Brain microvascular endothelial cell (primary cell): ENCODE measurements at places on chromosomes 6 and 20.

DNA sequence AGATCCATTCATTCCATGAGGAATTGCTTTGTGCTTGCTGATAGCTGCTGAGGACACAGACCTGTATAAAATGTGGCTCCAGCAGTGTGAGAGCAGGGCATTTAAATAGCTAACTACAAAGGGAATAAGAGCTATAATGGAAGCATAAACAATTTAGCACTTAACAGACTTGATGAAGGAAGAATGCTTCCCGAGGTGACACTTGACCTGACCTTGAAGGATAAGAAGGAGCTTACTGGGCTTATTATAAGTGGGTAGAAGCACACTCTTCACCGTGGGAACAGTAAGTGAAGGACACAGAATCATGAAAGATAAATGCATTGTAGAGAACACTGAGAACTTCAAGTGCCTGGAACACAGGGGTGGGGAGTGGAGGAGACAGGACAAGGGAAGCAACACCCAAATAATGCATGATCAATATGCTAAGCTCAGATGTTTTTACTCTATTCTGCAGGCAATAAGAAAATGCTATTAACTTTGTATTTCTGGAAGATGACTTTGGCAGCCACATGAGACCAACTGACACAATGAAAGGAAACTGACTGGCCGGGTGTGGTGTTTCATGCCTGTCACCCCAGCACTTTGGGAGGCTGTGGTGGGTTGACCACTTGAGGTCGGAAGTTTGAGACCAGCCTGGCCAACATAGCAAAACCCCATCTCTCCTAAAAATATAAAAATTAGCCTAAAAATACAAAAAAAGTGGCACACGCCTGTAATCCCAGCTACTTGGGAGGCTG, 84.2 kb downstream of the EPB41L2 start:
- no peak for DNase-seq

DNA sequence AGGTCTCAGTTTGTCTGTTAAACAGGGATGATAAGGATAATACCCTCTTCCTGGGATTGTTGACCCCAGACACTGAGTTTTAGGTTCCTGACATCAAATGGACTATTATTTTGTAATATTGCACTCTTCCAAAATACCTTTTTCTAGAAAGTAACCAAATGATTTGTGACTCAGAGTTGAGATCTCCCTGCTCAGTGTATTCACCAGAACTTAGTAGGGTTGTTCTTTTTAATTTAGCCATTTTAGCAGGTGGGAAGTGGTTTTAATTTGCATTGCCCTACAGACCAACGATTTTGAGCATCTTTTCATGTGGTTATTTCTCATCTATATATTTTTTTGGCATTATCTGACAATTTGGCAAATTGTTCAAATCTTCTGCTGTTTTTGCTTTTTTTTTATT, 75.1 kb downstream of the TMEM242 start:
- no peak for DNase-seq

DNA sequence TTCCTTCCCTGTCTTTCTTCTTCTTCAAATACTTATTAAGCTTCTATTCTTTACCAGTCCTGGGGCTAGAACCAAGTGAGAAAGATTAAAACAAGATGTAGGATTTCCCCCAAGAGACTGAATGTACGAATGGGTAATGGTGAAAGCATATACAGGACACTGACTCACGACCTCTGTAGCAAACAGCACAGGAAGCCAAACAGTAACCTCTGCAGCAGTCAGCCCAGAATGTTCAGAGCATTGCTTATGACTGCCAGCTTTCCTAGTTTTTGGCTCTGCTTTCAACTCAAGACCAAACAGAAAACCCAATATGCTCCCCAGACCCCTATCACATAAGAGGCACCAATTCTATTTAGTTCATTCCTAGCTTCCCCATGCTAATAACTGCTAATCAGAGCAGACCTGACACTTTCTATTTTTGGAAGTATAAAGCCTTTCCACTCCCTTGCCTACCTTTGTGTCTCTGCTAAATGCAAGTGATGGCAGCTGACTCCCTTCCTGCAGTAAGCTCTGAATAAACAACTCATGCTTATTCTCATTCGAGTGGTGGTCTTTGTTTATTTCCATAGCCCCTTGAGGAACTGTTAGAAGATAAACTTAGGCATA, 690.6 kb downstream of the EPM2A start:
- peak; percentile 72 for DNase-seq

GRCh38 chr6:168189200-168190013, 110.4 kb upstream of the FRMD1 start:
- DNase-seq: no peak

DNA sequence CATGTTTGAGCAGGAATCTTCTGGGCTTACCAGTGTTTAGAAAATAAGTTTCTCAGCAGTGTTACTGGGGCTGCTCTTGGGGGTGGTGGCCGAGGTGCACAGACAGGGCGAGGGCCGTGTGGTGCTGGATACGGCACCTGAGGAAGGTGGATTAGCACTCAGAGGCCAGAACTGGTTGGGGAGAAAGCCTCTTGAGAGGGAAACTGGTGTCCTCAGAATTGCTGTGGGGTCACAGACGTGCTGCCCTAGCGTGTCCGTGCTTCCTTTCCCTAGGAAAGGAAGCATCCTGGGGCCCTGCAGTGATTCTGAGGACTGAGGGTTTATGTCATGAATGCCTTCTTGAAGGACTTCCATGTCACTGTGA, 32.1 kb upstream of the SLC22A1 start:
- DNase-seq: no peak

- DNase-seq: no peak
These were observed 3.0 kb upstream of the TMEM14C start for GRCh38 chr6:10719964-10720264.

GRCh38 chr6:5909721-5910120, 97.0 kb downstream of the NRN1 start:
- DNase-seq: no peak

DNA sequence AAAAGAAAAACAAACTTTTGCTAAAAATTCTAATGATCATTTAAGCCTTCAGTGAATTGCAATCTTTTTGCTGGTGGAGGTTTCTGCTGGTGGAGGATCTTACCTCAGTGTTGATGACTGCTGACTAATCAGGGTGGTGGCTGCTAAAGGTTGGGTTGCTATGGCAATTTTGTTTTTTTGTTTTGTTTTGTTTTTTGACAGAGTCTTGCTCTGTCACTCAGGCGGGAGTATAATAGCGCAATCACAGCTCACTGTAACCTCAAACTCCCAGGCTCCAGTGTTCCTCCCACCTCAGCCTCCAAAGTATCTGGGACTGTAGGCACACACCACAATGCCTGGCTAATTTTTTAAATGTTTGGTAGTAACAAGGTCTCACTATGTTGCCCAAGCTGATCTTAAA, 94.7 kb downstream of the ANKRD6 start:
- no peak for DNase-seq

GRCh38 chr6:150211700-150212511, 69.1 kb downstream of the PPP1R14C start:
- DNase-seq: no peak

DNA sequence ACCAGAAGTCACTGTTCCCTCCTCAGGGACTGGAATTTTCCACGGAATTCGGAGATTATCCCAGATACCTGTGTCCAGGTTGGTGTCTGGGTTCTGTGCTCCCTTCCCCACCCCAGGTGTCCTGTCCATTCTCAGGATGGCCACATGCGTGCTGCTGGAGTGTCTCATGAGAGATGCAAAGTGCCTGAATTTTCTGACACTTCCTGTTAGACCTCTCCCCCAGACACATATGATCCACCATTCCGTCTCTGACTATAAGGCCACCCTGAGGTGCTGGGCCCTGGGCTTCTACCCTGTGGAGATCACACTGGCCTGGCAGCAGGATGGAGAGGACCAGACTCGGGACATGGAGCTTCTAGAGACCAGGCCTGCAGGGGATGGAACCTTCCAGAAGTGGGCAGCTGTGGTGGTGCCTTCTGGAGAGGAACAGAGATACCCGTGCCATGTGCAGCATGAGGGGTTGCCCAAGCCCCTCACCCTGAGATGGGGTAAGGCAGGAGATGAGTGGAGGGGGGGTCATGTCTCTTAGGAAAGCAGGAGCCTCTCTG, 14.4 kb upstream of the HLA-A start:
- DNase-seq: no peak

GRCh38 chr6:2767657-2768524, 2.7 kb downstream of the WRNIP1 start:
- no peak for DNase-seq

DNA sequence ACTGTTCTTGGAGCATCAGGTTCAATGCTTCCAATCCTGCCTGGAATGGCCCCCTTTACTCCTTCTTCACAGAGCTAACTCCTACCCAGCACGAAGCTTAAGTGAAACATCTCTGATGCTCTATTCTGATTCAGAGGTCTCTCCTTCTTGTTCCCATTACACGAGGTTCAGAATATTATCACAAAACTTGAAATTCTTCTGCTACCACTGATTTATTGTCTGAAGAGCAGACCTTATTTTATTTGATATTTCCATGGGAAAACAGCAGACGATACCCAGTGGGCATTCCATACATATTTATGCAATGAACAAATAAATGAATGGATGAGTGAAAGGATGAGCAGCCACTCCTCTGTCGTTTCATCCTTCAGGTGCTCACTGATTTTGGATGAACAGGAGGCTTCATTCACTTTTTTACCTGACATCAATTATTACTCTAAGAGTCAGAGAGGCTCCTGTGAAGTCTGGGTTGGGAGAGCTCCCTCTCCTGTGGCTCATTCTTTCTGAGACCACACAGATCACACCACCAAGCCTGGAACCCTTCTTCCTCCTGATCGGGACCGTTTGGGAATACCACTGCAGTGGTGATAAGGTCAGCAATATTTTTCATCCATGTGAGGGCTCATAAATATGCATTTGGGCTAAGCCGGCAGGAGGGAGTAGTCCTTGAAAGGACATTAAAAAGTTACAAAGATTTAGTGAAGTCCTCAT, 25.8 kb downstream of the SMLR1 start:
- DNase-seq: peak; percentile 6

GRCh38 chr20:63125581-63125837, 90.4 kb downstream of the YTHDF1 start:
- no peak for DNase-seq

DNA sequence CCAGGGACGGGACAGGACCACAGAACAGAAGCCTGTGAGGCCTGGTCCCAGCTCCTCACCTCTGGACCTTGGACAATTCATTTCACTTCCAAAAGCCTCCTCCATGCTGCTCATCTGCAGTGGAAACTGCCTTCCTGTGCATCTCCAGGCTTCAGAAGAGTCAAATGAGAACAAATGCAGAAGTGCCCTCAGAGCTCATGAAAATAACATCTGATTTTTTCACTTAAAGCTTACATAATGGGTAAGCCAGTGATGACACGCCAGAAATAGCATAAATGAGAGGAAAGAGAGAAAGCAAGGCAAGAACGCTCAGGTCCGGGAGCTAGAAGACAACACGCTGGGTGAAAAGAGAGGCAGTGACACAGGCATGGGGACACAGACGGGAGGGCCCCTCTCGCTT, 7.9 kb downstream of the CNKSR3 start:
- no peak for DNase-seq

DNA sequence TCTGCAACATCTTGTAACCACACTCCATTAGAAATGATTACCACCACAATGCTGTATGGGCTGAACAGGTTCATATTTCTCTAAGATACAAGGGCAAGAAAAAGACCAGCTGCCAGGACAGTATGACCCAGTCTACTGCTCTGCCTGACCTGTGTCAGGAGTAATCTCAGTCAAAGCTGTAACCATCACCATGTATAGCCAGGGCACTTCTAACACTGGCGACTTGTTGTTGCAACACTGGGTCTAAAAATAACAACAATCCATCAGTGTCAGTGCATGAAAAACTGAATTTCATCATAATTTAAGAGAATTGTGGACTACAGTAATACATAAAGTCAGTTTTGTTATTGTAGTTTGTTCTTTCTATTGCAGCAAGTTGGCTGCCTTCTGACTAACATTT, 738.6 kb upstream of the ADGRB3 start:
- no peak for DNase-seq

GRCh38 chr20:39016041-39016440, 53.9 kb downstream of the DHX35 start:
- DNase-seq: no peak

DNA sequence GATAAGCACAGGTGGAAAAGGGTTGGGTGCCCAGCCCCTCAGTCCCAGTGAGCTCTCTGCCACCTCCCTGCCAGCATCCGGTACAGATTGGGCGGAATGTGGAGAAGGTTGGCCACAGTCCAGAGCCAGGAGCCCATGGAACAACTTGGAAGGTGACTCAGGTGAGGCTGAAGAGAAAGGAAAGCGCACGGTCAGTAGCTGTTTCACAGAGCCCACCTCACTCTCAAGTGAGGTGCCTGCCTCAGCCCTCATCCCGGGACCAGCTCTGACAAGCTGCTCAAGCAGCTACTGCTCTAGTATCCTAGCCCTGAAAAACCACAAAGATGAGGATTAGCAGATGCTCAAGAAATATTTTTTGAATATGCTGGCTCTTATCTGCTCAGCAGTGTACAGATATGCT, 1.1 kb upstream of the MMP24OS start:
- no peak for DNase-seq

DNA sequence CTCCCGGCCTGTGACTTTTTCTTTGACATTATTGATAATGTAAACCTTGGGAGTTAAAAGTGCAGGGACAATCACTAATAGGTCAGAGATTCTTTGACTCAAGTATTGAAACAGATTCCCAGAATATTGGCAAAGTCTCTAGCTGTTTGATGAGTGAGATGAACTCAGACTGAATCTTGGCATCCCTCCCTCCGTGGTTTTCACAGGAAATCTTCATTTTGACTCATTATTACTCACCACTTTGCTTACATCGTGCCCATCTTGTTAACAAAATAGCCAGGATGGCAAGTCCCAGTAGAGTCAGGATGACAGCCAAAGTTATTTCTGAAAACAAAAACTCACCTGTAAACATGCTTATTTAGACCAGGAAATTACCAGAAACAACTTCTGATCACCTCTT, 2.0 kb downstream of the TSBP1 start:
- peak; percentile 83 for DNase-seq

- DNase-seq: no peak
These were observed 135.8 kb upstream of the COL21A1 start for GRCh38 chr6:56383160-56383559.

DNA sequence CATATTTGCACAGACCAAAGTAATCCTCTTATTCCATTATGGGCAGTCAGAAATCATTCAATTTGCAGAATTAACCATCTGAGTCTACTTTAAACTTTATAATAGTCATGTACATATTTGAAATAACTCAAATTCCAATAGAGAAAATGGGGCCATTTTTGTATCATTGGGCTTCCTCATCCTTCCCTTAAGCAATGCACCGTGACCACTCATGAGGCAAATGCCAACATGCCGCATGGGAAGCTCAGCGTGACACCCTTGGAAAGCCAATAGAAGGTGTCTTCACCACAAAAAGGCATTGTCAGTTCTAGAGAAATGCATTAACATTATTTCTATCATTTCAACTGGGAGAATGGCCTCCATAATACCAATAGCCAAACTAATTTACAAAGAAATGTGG, 38.5 kb downstream of the SIM1 start:
- DNase-seq: no peak

GRCh38 chr6:100751590-100751989, 129.5 kb downstream of the ASCC3 start:
- DNase-seq: no peak

DNA sequence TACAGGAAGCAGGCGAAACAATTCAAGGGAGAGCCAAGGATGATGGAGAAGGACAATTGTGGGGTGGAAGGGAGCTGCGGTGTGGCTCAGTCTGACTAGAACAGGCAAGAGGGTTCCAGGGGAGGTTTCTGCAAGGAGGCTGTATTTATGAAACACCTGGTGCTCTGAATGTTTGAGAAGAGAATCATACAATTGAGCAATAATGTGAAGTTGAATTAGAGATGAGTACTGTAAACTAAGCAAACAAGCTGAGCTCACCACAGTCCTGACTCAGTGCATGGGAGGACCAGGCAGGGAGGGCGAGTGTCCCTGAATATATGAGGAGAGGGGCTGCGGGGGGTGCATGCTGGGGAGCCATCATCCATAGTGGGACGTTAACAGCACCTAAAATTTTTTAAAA, 279.7 kb downstream of the KIF16B start:
- DNase-seq: no peak
